ENCODE measurements at places on chromosomes 1 and 21.
A peak's percentile ranks its signal among the peaks of the same experiment; 100 is the strongest.

DNA sequence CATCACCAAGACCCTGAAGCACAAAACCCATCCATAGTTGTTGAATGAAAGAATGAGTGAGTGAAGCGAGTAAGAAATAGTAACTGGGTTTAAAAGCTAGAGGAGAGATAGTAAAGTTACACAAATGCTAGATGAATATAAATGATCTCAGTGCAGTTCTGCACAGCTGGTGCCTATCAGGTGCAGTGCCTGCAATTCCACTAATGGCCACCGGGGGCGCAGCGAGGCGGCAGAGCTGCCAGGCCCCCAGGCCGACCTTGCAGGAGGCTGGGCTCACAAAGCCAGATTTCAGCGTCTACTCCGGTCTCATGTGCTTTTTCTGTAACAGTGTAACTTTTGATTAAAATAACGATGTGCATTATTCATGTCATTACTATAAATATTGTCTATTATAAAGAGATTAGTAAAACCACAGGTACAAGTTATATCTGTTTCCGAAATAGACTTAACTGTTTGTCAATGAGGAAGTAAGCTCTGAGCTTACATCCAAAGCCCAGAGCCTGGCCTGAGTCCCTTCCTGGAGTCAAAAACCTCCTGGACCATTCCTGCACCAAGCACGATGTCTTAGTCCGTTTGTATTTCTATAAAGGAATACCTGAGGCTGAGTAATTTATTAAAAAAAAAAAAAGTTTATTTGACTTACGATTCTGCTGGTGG lies 477.6 kb downstream of the NPHP4 start:
- peak; percentile 82 for DNase-seq

DNA sequence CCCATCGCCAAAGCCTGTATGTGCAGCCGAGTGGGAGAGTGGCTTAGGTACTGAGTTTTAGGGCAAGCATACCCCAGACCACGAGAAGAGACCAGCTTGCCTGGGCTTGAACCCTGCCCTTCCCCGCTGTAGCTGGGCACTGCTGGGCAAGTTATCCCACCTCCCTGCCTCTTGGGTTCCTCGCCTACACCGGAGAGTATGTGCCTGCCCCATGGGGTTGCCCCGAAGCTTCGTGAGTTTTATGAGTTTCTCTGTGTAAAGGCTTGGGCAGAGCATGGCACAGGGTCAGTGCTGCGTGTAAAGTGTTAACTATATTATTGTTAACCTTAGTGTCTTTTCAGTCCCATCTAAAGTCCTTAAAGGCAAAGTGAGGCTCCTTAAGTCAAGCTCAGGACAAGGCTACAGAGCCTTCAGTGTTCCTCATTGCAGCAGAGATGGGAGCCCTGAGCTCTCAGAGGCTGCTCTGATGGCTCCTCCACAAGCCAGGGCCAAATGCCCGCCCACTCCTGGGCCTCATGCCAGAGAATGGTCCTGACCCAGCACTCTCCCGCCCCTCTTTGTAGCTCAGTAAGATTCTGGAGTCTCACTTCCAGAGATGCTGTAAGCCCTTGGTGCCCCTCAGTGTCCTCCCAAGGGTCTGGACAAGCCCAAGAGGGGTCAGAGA lies 37.0 kb upstream of the KCNA10 start:
- DNase-seq = no peak

DNA sequence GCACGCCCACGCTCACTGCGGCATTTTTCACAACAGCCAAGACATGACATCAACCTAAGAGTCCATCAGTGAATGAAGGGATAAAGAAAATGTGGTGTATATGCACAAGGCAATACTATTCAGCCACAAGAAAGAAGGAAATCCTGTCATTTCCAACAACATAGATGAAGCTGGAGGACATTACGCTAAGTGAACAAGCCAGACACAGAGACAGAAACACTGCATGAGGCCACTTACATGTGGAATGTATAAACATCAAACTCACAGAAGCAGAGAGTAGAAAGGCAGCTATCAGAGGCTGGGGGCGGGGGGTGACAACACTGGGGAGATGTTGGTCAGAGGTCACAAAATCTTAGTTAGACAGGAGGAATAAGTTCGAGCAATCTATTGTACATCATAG lies 20.9 kb downstream of the TMPRSS2 start:
- DNase-seq = no peak

- DNase-seq = no peak
Observed at GRCh38 chr1:2912424-2913061, 108.7 kb upstream of the ACTRT2 start.

DNA sequence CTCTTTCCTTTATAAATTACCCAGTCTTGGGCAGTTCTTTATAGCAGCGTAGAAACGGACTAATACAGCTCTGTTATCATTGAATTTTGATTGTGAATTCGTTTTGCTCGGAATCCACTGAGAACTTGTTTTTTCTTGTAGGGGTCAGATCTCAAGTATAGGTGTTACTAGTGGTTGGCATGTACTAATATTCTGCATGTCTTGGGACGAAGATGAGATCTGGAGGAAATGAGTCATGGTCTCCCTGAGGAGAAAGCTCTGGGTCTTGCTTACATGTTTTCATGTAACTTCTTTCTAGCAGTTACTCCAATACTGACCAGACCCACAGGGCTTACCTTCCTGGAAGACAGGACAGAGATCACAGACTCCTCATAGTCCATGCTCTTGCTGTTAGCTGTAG lies 30.3 kb downstream of the ZSCAN20 start:
- DNase-seq = peak; percentile 16

DNA sequence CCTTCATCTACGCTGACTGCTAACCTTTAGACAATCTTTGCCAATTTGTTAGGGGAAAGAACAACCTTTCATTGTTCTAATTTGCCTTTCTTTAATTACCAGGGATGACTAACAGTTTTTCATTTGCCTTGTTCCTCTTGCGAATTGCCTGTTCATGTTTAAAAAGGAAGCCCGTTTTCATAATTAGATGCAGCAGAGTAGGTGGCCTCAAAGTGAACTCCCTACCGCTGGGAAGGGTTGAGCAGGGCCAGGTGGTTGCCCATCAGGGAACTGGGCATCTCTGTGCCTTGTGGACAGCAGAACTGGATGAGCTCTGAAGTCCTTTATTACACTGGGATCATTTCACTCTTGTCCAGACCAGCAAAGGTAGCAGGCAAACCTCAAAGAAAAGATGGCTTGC lies 59.0 kb downstream of the HIVEP3 start:
- no peak for DNase-seq

DNA sequence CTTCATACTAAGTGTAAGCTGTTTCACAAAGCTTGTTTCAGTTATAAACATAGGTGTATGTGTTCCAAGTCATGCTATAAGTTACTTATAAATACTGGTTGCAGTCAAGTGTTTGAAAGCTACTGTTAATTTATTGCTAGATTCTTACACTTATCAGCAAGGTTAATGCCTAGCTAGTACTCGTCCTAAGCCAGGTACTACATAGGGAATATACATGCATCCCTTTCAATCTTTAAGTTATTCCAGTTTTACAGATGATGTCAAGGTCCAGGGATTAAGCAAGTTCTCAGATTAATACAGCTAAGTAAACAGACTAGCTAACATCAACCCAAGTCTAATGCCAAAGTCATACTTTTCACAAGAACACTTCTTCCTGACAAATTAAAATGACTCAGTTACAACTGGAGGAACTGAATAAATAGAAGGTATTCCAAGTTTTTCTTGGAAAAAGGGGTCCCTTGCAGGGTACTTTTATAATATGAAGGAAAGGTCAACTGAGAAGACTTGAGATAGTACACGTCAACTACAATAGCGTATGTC lies 652.2 kb upstream of the USP24 start:
- DNase-seq = no peak

Data from RWPE1 (cell line).